ENCODE measurements at places on chromosomes 13 and 19.

- DNase-seq = no peak
These were observed 5.9 kb downstream of the ZSCAN5B start for GRCh38 chr19:56191711-56192110.

DNA sequence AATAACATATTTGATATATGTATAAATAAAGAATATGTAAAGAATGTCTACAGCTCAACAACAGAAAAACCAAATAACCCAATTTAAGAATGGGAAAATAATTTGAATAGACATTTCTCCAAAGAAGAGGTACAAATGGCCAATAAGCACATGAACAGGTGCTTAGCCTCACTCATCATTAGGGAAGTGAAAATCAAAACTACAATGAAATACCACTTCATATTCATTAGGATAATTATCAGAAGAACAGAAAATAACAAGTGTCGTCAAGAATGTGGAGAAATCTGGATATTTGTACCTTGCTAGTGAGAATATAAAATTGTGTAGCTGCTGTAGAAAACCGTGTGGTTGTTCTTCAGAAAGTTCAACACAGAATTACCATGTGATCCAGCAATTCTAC lies 8.4 kb upstream of the SUPT20H start:
- DNase-seq = no peak

DNA sequence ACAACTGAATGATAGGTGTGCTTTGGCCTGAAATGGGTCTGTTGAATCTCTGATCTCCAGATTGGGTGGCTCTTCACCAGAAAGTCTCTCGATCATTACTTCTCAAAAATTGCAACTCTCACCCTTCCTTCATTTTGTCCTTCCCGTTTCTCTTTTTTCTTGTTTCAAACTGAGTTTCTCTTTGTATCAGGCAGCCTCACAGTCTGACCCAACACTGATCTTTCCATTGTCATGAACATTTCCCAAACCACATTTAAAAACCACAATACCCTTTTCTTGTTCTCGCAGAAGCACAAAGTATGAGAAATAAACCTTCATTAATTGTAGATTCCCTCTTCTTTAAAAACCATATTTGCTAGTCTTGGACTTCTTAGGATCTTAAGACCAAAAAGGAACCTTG lies 33.6 kb upstream of the HMGB1 start:
- DNase-seq = no peak

DNA sequence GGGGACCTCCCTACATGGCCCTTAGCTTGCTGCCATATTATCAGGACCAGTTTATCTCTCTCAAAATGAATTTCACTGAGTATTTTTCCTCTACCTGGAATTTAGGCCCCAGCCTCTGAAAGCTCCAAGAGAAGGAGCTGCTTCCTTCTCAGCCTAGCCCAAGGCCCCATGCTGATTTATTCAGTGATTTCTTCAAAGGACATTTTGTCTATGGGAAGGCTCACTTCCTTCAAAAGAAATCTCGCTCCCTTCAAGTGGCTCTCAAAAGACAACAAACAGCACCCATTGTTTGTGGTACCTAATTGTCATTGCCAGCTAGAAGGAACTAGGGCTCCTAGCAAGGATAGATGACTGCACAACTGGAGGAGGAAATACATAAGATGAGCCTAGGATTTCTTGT lies 172.4 kb downstream of the SLC7A1 start:
- DNase-seq = no peak

DNA sequence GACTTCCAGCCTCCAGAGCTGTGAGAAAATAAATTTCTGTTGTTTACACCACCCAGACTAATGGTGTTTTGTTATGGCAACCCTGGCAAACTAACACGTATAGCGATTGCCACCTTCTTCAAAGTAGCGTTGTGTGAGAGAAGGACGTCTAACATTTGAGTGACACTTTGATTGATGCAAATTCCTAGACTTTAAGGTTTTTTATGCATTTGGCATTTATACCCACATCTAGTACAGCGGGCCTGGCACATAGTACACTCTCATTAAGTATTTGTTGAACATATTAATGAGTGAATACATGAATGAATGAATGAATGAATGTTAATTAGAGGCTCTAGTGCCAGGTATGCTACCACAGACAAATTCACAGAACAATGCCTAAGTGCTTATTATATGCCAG lies 36.7 kb downstream of the POU4F1 start:
- DNase-seq = no peak

All from GM20000 (cell line).